ENCODE measurements at places on chromosomes 16 and 17. TPM values are rescaled to one million over a fixed set of nuclear protein-coding genes. Genes with fewer than 3 reads are reported as not detected.

DNA sequence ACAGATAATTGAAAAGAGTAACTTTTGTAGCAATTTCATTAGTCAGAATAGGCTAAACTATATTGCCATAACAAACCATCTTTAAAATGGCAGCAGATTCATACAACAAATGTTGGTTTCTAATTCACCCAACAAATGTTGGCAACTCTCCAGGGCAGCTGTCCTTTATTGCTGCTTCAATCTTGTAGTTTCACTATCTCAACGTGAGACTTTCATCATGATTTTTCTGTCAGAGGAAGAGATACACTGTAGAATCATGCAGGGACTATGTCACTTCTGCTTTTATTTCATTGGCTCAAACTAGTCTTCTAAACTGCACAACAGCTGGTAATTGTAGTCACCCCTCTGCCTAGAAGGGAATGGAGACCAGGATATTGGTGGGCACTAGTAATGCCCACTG lies 174.2 kb downstream of the TANC2 start:
- no peak for DNase-seq

- DNase-seq: no peak
Observed at GRCh38 chr16:85348911-85349334, 236.7 kb upstream of the CIBAR2 start.

DNA sequence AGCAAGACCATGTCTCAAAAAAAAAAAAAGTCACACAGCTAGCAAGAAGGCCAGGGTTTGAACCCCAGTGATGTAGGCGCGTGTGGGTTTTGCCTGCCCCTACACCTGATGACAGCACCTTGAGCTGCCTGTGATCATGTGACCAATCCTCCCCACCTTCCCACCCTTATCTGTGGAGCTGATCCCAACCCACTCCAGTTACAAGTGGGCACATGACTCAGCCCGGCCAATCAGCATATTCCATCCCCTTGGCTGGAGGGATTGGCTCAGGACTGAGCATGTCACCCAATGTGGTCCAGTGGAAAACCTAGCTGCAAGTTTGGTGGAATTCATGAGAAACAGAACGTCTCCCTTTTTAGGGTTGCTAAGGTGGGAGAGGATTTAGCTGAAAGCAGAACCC lies 6.6 kb downstream of the TMEM114 start:
- DNase-seq: no peak

DNA sequence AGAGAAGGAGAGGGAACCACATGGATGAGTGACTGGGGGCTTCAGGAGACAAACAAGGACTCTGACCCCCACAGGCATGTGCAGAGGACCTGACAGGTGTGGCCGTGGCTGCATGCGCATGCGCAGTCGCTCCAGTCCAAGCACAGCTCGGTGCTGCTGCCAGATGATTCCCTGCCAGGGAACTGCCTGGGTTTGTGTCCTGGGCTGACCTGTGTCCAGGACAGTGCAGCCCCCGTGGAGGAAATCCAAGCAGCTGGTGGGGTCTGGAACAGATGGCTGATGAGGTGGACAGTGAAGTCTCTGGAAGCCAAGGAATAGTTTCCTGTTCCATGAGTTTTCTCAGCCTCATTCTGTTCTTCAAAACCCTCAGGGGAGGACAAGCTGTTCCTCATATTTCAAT lies 27.3 kb downstream of the LASP1 start:
- no peak for DNase-seq

DNA sequence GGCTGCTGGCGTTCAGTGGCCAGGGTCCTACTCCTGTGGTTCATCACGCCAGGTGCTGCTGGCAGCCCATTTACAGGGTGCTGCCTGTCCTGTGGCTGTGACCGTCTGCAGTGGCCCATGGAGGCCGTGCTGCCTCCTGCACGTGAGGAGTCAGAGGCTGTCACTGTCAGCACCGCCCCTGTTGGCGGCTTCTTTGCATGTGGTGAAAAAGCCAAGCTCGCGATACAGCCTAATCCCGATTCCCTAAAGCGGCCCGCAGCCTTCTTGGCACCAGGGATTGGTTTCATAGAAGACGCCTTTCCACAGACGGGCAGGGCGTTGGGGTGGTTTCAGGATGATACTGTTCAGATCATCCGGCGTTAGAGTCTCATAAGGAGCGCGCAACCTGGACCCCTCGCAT lies 35.3 kb downstream of the RAB11FIP3 start:
- no peak for DNase-seq

GRCh38 chr16:31472709-31473203 lies 804 bp downstream of the TGFB1I1 start:
- DNase-seq: peak; percentile 91

DNA sequence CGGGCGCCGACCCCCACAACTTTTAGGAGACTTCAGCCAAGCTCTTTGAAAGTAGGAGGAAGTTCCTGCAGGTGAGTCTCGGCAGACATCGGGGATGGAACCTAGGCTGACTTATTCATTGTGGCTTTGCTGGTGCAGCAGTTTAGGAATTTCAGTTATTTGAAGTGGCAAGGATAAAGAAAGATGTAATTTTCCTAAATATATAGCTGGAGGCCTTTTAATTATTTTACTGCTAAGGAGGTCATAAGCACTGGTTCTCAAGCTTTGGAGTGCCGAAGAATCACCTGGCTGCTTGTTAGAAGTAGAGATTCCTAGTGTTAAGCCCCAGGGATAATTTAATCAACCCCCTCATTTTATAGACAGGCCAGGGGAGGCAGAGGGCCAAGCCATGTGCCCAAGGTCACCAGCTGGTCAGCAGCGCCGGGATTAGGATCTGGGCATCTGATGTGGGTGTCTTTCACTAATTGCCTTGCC lies 28.9 kb upstream of the BCAR1 start:
- DNase-seq: no peak

The SOST gene
- total RNA-seq: not detected

- DNase-seq: no peak
Observed at GRCh38 chr17:8803531-8804420, 4.6 kb upstream of the MFSD6L start.

DNA sequence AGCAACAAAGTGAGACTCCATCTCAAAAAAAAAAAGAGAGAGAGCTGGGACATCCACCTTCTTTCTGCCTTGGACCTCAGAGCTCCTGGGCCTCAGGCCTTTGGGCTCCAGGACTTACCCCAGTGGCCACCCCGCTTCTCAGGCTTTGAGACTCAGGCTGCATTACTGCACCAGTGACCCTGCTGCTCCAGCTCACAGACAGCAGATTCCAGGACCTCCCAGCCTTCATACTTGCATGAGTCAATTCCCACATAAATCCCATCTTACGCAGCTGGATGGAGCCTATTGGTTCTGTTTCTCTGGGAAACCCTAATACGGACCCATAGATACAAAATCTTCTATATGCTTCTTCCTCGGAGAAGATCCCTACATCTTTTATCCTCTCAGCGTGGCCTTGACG lies 2.1 kb upstream of the CEP295NL start:
- no peak for DNase-seq
